Activated T-helper 17 cell treated with anti-CD3 and anti-CD28 coated beads, Interleukin-2, amount 50 U/mL, for 72 hours (primary cell): ENCODE measurements at places on chromosomes 6 and 20.
A peak's percentile ranks its signal among the peaks of the same experiment; 100 is the strongest.

- no peak for ATAC-seq
Observed at GRCh38 chr20:47334022-47334551, 22.4 kb downstream of the ZMYND8 start.

GRCh38 chr6:15626878-15627674 lies 35.8 kb downstream of the DTNBP1 start:
- no peak for ATAC-seq

- peak; percentile 28 for ATAC-seq
Observed at GRCh38 chr6:134529921-134530320, 212.0 kb upstream of the SGK1 start.

DNA sequence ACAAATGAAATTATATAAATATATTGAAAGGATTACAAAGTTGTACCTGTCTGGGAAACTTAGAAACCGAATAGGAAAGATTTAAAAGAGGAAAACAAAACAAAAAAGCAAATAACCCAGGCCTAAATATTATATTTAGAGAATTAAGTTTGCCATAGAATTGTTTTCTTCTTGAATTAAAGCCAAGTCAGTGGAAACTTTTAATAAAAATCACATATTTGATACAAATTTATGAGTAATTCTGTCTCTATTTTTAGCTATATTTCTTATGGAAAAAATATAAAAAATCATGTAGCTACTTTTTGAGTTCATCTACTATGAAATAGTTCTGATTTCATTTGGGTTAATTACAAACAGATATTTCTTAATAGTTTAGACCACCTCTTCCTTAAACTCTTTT lies 470.2 kb upstream of the HSF2 start:
- no peak for ATAC-seq
